ENCODE measurements at places on chromosomes 16 and 17. TPM values are rescaled to one million over a fixed set of nuclear protein-coding genes. Genes with fewer than 3 reads are reported as not detected.

The SEPTIN1 gene
- 0.26 TPM for total RNA-seq

The CLEC10A gene
- not detected for total RNA-seq

DNA sequence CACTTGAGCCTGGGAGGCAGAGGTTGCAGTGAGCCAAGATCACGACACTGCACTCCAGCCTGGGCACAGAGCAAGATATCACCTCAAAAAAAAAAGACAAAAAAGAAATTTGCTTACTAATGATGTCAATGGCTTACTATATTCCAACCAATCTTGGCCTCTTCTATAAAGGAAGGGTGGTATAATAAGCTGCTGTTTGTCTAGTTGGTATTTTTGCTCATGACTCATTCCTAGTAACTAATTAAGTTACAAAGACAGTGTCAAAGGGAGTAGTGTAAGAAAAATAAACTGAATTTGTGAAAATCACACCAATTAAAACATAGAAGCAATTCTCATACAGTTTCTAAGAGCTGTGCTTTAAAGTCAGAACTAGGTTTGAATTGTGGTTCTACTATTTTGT, 82.5 kb downstream of the NLK start:
- DNase-seq: no peak

DNA sequence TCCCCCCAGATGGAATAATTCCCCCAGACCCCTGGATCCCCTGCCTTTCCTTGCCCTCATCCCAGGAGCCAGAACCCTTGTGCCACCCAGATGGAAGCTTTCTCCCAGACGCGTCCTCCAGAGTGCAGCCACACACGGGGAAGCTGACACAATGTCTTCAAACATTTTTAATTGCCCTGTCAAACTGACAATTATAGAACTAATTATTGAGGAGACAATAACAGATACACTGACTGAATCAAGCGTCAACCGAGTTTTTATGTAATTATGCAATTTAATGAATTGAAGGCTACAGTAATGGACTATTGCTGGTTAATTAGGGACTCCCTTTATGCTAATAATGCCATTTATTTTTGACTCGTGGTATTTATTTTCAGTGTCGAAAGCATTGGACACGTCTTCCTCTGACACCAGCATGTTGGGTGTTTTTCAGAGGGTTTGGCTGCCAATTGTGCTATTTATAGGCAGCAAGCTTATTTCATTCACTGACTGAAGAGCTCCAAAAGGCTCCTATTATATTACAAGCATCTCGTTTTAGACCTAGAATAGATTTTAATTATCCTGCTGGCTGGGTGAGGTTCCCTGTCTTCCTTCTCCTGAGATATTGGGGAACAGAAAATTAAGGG, 298.2 kb upstream of the C16orf82 start:
- no peak for DNase-seq

GRCh38 chr17:50423553-50424159, 2.4 kb upstream of the ACSF2 start:
- no peak for DNase-seq

GRCh38 chr16:2270588-2271470, 2.9 kb upstream of the RNPS1 start:
- no peak for DNase-seq

DNA sequence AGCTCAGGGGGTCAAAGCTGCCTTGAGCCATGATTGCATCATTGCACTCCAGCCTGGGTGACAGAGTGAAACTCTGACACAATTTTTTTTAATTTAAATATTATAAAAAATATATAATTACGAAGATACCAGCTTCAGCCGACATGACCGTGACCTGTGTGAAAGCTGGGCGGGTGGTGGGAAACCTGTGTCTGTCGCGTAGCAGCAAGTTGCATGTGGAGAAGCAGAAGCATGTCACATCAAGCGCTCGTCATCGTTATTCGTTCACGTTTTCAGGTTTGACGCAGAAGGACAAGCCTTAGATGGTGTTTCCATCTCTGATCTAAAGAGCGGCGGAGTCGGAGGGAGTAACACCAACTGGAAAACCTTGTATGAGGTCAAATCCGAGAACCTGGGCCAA, 53.7 kb downstream of the RPA1 start:
- DNase-seq: no peak

DNA sequence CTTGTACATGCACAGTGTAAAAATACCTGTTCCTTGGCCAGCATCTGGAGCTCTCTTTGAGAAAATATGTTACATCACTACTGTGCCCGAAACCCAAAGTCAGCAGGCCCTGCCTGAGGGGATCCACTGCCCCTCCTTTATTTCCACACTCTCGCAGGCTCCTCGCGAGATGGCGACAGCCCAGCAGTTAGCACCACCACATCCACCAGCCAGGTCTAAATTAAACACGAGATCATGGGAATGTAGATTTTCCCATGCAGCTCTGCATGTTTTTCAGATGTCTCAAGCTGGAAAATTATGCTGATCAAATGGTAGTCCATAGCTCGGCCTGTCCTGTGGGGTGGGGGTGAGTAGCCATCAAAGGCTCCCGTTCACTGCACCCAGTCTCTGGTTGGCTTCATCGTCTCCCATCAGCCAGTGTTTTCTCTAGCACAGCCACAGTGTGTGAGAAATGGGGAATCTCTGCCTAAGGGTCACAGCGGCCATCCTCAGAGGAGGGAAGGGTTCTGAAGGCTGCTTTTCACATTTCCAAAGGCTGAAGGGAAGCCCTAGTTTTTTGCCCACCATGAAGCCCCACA, 34.7 kb downstream of the EPN2 start:
- no peak for DNase-seq

- no peak for DNase-seq
Measured at GRCh38 chr16:84137769-84138357, 7.1 kb downstream of the HSDL1 start.
